Natural killer cell treated with Interleukin-12 subunit alpha and Interleukin-12 subunit beta and Interleukin-15 and Interleukin-18, amount 100 ng/mL, for 72 hours (primary cell): ENCODE measurements at places on chromosomes 7 and 10. TPM values are rescaled to one million over a fixed set of nuclear protein-coding genes. Genes with fewer than 3 reads are reported as not detected.

- H3K36me3 ChIP-seq, result no peaks in the 10 kb centered on the region
- DNase-seq, result no peak
- H3K27ac ChIP-seq, result no peak overlapping the region
- no peaks in the 10 kb centered on the region for H3K4me1 ChIP-seq
Measured at GRCh38 chr10:11463111-11463510, 148.3 kb downstream of the USP6NL start.

CPEB3 gene
- 4.8 TPM for total RNA-seq

- no peaks in the 10 kb centered on the region for H3K4me1 ChIP-seq
- no peaks in the 10 kb centered on the region for H3K36me3 ChIP-seq
- H3K27me3 ChIP-seq, result peaks cover 3% of the 10 kb centered on the region
- no peak overlapping the region for H3K27ac ChIP-seq
- H3K4me3 ChIP-seq, result no peak overlapping the region
Measured at GRCh38 chr10:128958834-128959690, 508.0 kb upstream of the MGMT start.

DNA sequence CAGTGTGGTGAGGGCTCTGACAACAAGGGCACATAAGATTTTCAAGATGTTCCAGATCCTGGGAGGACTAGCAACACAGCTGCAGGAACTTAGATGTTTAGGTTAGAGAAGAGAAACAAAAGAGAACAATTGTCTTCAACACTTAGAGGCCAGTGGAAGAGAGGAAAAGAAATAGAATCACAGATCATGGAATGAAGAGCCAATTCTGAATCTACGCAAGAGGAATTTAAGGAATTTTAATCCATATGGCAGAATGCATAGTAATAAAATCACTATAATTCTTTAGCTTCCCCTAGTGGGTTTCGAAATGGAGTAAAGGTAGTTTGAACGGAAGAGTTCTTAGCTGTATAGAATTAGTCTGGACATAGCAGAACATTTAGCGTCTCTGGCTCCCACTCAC, 114.6 kb upstream of the LRRTM3 start:
- DNase-seq, result no peak
- H3K27ac ChIP-seq, result no peak overlapping the region
- H3K4me1 ChIP-seq, result no peaks in the 10 kb centered on the region

GRCh38 chr10:45468079-45468478, 94.1 kb downstream of the ALOX5 start:
- no peak for DNase-seq
- no peak overlapping the region for H3K27ac ChIP-seq
- no peak overlapping the region for H3K4me3 ChIP-seq
- no peaks in the 10 kb centered on the region for H3K36me3 ChIP-seq
- peaks cover 59% of the 10 kb centered on the region for H3K4me1 ChIP-seq

- no peak overlapping the region for H3K4me3 ChIP-seq
- H3K27me3 ChIP-seq, result peaks cover 47% of the 10 kb centered on the region
- no peak for DNase-seq
- H3K36me3 ChIP-seq, result no peaks in the 10 kb centered on the region
- H3K27ac ChIP-seq, result no peak overlapping the region
Measured at GRCh38 chr10:23034790-23035189, 60.6 kb upstream of the MSRB2 start.

LARP4B gene
- 130 TPM for total RNA-seq

GRCh38 chr7:87627634-87627994, 584 bp upstream of the RUNDC3B start:
- no peak for DNase-seq
- peaks cover 14% of the 10 kb centered on the region for H3K4me1 ChIP-seq
- H3K27ac ChIP-seq, result peak overlapping the region; percentile 32
- no peaks in the 10 kb centered on the region for H3K27me3 ChIP-seq
- peak overlapping the region; percentile 79 for H3K4me3 ChIP-seq
- no peaks in the 10 kb centered on the region for H3K36me3 ChIP-seq

CFAP58 gene
- total RNA-seq, result 0.38 TPM

GRCh38 chr10:126011995-126012394, 115.6 kb downstream of the FANK1 start:
- H3K36me3 ChIP-seq, result no peaks in the 10 kb centered on the region
- no peaks in the 10 kb centered on the region for H3K27me3 ChIP-seq
- DNase-seq, result no peak
- peak overlapping the region; percentile 19 for H3K27ac ChIP-seq
- H3K4me3 ChIP-seq, result peak overlapping the region; percentile 75

- H3K4me3 ChIP-seq, result no peak overlapping the region
- no peak for DNase-seq
- H3K36me3 ChIP-seq, result peaks cover 11% of the 10 kb centered on the region
- no peaks in the 10 kb centered on the region for H3K27me3 ChIP-seq
Measured at GRCh38 chr7:148863324-148863723, 20.8 kb downstream of the EZH2 start.

DNA sequence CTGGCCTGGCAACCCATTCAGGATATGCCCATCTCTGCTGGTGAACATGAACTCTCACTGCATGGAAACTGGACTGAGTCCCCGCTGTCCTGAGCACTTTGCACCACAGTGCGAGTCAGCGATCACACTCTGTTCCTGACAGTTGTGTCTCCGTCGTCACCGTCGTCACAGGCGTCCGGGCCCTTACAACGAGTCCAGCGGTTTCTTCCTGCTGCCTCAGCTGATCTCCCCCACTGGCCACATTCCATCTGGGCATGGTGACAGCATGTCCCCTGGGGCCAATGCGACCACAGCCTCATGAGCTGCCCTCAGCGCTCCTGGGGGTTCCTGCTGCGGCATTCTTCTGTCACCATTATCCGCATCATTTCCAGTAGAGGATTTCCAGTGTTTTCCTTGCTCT, 76.8 kb upstream of the KLF6 start:
- H3K4me1 ChIP-seq, result peaks cover 19% of the 10 kb centered on the region
- peak overlapping the region; percentile 65 for H3K27ac ChIP-seq
- no peaks in the 10 kb centered on the region for H3K27me3 ChIP-seq
- no peak overlapping the region for H3K4me3 ChIP-seq

DNA sequence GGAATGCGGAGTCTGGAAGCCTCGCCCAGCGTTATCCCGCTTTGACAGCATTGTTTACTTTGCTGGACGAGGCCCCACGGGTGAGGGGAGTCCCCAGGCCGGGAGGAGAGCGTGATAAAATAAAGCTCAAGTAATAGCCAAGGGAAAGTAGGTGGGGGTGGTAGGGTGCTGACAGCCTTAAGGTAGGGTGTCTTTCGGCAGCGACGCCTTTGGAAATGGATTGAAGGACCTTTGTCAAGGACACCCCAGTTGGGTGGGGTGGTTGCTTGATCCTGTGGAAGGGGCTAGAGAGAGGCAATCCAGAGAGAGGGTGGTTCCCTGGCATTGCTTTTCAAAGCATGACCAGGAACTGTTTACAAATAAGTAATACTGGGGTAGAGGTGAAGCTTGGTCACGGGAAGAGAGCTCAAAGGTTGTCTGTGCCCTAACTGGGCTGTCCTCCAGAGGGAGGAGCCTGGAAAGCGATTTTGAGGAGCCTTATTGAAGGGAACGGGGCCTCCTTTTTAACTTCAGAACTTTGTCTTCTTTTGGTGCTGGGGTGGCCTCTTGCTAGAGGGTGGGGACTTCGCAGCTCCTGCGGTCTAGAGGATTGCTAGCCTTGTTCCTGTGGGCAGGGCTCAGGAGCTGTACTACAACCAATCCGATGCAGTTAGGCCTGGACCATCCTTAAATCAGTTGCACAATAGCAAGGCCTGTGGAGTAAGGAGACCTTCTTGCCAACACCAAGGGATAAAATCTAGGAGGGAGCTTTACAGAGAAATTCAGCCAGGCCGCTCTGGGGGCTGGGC, 1.3 kb downstream of the EIF4EBP2 start:
- peak; percentile 74 for DNase-seq
- no peaks in the 10 kb centered on the region for H3K27me3 ChIP-seq
- peaks cover 47% of the 10 kb centered on the region for H3K4me1 ChIP-seq
- H3K27ac ChIP-seq, result peak overlapping the region; percentile 89

DNA sequence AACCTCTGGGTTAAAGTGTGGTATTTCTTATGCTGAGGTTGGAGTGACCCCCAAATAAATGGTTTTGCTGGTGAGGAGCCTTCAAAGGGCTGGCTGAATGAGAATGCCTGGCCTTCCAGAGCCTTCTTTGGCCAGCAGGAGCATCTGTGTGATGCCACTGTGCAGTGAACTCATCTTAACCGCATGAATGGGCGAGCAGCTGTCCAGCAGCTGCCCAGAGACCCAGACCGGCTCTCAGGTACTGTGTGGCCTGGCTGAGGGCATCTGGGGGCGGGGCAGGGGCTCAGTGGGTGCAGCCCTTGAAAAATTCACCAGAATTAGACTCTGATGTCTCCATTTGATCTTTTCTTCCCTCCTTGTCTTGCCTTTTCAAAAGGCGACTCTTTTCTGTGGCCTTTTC, 59.0 kb downstream of the SYPL1 start:
- DNase-seq, result no peak
- no peak overlapping the region for H3K27ac ChIP-seq
- no peak overlapping the region for H3K4me3 ChIP-seq
- no peaks in the 10 kb centered on the region for H3K36me3 ChIP-seq

INSIG1 gene
- 120 TPM for total RNA-seq

SPAM1 gene
- not detected for total RNA-seq
